Common myeloid progenitor, CD34-positive (primary cell): ENCODE measurements at places on chromosomes 16 and 17.
A peak's percentile ranks its signal among the peaks of the same experiment; 100 is the strongest.

DNA sequence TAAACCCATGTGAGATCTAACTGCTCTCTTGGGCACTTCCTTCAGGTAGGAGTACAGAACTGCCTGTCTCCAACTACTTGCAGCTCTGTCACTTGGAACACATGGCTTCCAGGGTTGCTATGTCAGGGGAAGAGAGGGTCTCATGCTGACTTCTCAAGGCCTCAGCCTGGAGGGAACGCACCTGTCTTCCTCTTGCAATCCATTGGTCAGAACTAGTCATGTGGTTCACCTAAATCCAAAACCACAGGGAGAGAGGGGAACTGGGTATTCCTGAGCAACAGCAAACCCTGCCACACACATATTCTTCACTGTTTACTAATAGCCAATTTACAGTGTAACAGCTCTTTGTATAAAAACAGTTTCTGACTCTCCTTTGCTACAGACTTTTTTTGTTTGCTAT is 206.1 kb downstream of the KCNJ2 start:
- DNase-seq: no peak

GRCh38 chr17:42547698-42548069 is 5.0 kb upstream of the HSD17B1 start:
- no peak for DNase-seq

DNA sequence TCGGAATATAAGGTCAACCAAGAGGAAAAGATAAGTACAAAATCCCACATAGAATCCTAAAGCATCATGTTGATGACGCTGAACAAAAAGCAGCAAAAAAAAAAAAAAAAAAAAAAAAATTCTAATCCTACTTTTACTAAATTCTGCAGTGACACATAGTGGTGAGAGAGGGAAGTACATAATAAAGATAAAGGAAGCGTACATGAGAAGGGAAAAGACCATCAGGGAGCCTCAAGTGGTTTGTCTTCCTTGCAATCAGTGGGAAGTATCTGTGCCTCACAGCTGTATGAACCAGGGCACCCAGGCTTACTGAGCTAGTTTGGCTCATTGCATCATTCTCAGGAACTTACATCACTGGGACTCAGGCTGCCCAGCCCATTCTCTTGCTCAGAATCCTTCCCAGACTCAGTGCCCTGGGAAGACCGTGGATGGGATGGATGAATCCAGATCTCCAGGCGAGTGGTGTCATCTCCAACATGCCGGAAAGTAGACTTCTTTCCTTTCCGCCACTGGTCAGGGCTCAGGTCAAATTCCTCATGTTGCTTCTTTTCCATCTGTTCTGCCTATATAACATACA is 21.2 kb downstream of the SMG6 start:
- DNase-seq: peak; percentile 79

DNA sequence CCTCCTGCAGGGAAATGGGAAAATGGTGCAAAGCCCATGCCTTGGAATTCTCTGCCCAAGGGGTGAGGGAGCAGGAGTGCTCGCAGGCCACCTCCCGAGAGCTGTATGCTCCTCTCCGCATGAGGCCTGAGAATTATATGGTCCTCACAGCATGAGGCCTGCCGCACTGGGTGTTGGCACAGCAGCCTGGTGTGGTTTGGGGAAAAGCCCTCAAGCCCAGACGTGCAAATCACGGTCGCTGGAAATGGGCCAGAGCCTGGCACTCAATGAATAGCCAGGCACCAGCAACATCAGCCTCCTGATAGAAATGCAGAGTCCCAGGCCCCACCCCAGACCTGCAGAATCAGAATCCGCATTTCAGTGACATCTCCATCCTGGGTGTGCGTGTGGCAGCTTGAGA is 156.4 kb upstream of the FOXF1 start:
- DNase-seq: no peak

GRCh38 chr16:3664187-3664896 is 9.9 kb downstream of the DNASE1 start:
- no peak for DNase-seq

DNA sequence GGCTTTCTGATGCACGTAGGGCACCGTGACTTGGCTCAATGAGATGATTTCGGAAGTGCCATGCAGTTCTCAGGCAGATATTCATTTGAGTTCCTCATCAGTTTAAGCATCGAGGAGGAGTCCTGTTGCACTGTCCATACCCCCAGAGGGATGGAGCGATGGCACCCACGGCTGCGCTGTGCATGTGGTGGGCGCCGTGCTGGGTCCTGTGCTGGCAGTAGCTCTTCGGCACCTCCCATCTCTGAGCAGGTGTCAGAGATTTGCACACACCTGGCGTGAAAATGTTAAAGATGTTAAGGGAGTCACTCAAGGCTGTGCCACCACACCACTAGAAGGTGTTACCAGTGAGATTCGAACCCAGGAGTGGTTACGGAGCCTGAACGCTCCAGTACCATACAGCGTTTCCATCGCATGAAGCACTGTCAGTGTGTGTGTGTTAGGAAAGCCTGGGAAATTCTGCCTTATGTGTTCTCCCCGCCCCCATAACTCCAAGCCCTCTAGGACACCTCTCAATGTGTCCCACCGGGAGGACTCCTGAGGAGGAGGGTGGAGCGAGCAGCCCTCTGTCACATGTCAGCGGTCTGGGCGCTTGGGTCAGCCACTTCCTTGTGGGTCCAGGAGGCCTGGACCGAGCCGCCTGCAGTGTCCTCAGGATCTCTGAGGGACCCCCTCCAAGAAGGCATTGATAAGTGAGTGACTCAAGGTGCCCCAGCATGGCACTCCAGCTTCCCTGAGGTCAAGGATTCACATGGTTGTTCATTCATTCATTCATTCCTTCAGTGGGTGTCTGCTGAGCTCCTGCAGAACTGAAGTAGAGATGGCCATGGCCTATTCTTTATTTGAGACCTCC is 3.8 kb downstream of the MRC2 start:
- DNase-seq: no peak

DNA sequence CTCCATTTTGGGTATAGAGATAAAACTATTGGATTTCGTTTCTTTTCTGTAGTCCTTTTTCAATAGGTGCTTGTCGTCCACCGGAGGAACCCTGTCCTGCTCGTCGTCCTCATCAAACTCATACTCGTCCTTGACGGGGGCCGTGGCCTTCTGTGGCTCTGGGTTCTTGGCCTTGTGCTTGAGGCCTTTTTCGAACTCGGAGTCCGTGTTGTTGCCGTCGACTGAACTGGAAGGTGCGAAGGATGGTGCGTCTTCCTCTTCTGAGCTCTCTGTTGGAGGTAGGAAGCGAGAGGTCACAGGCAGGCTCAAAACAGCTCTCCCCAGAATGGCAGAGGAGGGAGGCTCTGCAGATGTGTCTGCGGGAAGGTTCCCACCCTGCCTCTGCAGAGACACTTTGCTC is 67.9 kb downstream of the ZNF778 start:
- no peak for DNase-seq

GRCh38 chr16:30533748-30534367 is 800 bp downstream of the ZNF747 start:
- DNase-seq: no peak

DNA sequence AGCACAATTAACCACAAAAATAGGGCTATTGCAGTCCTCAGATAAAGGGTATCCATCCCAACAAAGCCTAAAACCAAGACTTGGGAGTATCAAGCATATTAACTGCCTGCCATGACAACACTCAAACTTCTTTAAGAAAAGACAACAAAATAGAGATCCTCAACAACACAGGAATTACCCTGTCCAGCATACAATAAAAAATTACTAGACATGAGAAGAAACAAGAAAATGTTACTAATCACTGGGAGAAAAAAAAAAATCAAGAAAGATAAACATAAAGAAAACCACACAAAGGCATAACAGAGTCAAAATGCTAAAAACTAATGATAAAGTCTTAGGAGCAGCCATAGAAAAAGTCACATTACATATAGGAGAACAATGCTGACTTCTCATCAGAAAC is 73.9 kb downstream of the SLC39A11 start:
- no peak for DNase-seq

GRCh38 chr16:11743308-11744074 is 834 bp upstream of the TXNDC11 start:
- no peak for DNase-seq

GRCh38 chr16:13130586-13130985 is 229.2 kb downstream of the SHISA9 start:
- no peak for DNase-seq

DNA sequence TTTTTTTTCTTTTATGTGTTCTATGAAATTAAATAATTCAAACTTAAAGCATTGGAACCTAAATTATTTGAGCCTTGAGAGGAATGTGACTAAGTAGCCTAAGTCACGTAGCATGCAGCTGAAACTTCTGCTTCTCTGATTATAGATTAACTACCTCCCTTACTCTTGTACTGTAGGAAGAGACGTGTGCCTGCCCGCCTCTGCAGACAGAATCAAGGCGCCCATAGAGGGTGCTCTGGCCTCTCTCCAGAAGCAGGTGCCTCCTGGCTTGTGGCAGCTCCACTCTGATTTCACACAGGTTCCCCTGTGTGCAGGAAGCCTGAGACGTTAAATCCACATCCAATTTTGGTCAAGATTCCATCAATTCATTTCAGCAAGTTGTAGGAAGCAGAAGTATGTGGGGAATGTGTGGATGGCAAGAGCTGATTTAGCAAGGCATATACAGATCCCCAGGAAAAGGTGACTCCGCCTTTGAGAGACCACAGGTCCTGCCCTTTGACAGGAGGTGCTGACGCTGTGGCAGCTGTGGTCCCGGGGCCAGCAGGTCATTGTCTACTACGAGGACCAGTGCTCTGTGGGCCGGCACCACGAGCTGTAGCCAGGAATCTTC is 1418.8 kb downstream of the CDH11 start:
- DNase-seq: no peak

DNA sequence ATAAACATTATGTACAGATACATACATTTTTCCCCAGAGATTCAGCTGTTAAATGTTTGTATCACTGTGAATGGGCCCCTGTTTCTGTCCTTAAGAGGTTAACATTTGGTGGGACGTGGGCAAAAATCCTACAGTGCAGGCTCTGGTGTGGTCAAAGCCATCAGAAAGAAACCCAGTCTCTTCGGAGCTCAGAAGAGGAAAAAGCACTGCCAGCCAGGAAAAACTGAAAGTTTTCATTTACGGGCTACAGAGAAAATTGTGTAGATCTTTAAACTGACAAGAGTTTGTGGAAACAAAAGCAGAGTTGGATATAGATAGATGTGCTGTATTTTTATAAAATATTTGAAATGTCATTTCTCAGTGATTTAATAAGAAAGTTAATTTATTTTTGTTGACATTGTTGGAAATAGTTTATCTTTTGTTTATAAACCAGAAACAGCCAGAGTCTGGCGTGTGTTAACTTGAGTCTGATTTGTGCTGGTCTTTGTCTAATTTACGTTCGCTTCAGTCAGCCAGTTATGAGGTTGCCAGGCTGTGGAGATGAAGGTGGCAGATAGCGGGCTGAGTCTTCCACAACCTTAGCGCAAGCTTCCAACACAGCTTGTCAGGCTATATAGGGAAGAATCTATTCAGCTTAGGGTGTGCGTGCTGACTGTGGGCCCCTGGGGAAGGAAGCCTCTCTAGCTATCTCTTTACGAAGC is 9.5 kb upstream of the TEKT3 start:
- DNase-seq: no peak

DNA sequence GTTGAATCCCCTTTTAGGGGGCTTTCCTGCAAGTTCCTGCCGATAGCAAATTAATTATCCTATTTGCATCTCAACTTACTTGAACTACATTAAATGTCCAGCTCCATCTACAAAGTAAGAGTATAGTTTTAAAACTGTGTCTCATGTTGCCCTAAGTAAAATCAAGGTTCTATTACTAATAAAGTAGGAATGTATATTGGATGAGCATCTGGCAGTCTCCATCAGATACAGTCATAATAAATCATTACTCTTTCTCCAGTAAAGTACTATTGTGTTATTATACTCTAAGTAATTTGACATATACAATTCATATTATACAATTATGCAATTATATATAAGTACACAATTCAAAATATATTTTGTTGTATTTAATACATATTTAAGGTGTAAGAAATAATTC is 249.3 kb downstream of the CEP112 start:
- no peak for DNase-seq

DNA sequence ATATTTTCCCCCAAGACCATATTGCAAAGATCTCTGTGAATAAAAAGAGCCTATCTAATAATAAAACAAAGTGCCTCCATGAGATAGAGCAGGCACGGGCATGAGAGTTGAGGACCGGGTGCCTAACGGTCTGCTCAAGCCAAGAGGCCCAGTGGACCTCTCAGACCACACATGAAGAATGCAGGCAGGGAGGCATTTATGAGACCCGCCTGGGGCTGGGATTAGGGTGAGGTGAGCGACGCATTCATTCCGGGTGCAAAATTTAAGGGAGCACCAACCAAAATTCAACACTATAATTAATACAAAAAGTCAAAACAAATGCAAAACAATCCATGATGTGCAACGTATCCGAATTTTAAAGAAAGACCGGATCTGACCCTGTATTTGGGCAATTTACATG is 108.5 kb downstream of the MAF start:
- no peak for DNase-seq

- no peak for DNase-seq
These were observed at the start of gene TNFSF12 for GRCh38 chr17:7548585-7549400. Gene TNFSF12, plus strand, starts transcription at chr17:7549058. Its CDS starts 96 bp downstream, at chr17:7549154.

DNA sequence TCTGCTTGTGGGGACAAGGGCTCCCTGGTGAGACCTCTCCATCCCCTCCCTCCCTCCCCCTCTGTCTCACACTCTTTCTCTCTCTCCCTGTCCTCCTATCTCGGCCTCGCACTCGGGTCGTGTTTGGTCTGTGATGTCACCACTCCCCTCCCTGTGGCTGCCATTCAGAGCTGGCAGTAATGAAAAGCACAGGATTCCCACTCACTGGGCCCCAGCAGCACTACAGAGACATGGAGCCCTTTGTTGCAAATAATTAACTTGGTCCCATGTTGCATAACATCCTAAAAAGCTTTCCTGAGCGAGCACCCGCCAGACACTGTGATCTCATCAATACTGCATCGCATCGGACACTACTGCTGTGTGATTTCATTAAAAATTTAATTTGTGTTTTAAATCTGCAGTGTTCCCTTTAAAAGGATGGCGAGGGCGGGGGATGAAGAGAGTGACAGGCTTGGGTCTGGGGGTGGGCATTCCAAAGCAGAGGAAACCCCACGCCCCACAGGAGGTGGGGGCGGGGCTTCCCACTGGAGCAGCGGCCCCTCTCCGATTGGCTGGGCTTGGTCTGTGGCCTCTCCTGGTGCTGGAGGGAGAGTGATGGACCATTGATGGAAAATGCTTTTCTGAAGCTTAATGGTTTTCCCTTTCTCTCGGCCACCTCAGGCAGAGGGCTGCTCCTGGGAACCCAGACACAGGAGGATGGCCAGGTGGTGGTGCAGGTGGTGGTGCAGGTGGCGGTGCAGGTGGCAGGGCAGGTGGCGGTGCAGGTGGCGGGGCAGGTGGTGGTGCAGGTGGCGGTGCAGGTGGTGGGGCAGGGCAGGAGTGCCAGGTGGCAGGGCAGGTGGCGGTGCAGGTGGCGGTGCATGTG is 15.3 kb upstream of the NPTX1 start:
- no peak for DNase-seq

GRCh38 chr17:2894782-2895181 is 98.5 kb downstream of the RAP1GAP2 start:
- DNase-seq: no peak
